ENCODE measurements at places on chromosomes 5 and 9.

GRCh38 chr5:180387798-180388197, 34.7 kb upstream of the GFPT2 start:
- no peak for DNase-seq

DNA sequence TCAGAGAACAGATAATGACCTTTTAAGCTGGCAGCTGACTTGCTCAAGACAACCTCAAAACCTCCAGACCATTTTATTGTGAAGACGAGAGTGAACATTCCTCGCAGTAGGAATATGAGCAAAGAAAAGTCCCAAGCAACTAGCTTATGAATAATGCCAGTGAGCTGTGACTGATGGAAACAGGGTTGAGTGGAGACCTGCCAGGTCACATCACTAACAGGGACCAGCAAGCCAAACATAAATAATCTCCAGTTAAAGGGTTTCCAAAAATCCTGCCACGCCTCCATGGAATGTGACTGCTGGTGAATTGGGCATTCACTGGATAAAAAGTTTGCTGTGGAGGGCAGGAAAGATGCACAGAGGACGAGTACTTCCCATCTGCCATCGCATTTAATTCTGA, 185.4 kb downstream of the CRB2 start:
- no peak for DNase-seq

DNA sequence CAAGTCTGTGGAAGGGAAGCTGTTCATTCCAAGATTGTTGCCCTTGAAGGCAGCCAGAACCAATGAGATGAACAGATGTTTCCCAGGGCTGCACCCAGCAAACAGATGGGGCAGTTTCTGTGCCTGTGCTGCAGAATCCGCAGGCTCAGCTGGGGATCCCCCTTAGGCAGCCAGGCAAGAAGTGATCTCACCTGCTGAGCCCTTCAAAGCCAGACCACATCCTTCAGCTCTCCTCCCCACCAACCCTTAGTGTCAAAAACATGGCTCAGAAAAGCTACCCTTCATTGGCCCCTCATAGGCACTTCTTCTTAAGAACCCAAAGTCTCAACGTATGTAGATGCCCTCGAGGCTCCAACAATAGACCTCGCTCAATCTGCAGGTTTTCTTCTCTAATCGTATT, 626.7 kb downstream of the CCDC171 start:
- peak; percentile 4 for DNase-seq

DNA sequence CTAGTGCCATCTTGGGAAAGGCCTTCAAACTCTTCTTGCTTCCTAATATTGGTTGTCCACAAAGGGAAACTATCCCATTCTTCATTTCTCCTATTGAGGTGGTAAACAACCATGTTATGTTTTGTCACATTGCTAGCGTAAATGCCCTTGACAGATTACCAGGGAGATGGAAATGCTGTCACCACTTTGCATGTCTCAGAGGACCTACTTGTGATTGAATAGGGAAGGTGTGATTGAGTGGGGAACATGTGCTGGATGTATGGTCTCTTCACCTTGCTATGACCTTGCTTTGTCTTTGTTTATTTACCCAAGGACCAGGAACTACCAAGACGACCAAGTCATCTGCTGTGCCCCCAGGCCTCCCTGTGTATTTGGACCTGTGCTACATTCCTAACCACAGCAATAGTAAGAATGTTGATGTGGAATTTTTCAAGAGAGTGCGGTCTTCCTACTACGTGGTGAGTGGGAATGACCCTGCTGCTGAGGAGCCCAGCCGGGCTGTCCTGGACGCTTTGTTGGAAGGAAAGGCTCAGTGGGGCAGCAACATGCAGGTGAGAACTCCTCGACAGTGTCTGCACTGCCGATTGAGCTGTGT, 96.1 kb downstream of the MAP1B start:
- DNase-seq, result no peak

DNA sequence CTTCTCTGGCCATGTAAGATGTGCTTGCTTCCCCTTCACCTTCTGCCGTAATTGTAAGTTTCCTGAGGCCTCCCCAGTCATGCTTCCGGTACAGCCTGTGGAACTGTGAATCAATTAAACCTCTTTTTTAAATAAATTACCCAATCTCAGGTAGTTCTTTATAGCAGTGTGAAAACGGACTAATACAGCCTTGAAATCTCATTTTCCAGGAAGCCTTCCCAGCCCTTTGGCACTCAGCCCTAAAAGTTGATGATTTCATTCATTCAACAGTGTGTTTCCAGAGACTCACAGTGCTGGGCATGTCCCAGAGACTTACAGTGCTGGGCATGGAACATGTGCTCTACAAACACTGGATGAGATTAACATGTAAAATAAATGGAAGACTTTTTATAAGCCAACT, 135.8 kb downstream of the DCP2 start:
- no peak for DNase-seq
